ENCODE measurements at places on chromosomes 12 and 14. TPM values are rescaled to one million over a fixed set of nuclear protein-coding genes. Genes with fewer than 3 reads are reported as not detected.

DNA sequence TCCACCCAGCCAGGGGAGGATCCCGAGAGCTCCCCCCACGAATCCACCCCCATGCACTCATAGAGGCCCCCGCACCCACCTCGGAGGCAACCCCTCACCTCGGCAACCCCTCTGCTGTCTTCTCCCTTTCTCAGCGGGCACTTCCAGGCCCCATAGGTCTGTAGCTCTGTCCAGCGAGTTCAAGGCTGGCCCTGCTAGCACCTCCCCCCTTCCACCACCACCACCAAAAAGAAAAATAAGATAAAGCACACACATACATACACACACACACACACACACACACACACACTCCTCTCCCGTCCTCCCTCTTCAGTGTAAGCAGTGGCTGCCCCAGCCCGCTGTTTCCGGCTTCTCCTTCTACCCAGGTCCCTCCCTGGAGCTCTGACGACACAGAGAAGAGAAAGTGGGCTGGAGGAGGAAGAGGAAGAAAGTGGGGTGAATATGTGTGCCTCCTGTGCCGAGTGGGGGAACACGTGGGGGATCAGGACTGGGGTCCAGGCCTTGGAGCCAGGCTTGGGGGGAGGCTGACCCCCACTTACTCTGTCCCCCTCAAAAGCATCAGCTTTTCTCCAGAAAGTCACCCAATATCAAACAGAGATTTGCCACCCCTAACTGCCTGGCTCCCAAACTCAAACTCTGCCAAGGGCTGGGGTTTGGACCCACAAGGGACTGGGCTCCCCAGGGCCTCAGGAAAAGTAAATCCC, at the start of gene STAT6:
Gene STAT6, minus strand, starts transcription at position 332 of the 704 bp plus-strand sequence. CDS start 3,084 bp downstream, outside the sequence.
- DNase-seq, result peak; percentile 83

- DNase-seq, result no peak
These were observed 163.6 kb upstream of the NAV3 start for GRCh38 chr12:77667101-77667500.

DNA sequence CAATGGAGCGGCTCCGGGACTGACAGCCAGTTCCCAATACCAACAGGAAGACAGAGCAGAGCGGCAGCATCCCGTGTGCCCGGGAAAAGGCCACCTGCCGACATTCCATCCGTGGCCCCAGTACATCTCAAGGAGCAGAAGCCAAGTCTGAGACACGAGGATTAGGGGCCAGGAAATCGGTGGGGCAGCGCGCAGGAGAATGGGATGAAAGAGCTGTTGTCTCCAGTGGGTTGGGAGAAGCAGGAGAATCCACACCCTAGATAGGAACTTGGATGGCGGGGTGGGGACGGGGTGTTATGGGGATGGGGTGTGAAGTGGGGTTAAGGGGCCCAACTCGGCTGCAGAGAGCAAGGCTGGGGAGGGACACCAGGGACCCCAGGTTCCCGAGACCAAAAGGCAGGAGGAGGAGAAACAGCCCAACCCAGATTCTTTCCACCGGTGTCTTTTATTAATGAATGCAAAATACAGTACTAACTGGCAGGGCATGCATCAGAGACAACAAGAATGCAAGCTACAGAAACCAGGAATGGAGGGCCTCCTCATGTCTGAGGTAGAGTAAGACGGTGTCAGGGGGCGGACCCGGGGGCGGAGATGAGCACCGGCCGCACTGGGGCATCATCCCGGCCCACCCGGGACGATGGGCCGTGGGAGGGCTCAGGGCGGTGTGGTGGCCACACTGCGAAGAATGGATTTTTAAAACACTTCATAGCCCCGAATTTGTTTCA, 50.3 kb downstream of the BEGAIN start:
- no peak for DNase-seq

GRCh38 chr12:87150969-87151662, 878.1 kb downstream of the C12orf50 start:
- no peak for DNase-seq

DNA sequence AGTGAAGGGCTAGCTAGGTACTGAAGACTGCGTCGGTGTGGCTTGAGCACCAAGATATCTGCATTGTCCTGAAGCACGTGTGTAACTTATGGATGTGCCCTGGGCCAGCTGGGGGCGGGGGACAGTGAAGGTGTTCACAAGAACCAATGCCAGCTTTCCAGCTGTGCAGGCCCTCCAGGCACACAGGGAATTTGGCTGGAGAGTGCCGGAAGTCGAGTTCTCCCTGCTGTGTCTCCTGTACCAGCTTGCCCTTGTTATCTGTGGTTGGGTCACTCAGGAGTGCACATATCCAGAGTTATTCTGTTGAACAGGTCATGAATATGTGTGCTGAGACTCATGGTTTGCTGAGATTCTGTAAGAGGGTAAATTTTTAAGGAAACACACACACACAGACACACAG, 75.9 kb upstream of the CRY1 start:
- no peak for DNase-seq

DNA sequence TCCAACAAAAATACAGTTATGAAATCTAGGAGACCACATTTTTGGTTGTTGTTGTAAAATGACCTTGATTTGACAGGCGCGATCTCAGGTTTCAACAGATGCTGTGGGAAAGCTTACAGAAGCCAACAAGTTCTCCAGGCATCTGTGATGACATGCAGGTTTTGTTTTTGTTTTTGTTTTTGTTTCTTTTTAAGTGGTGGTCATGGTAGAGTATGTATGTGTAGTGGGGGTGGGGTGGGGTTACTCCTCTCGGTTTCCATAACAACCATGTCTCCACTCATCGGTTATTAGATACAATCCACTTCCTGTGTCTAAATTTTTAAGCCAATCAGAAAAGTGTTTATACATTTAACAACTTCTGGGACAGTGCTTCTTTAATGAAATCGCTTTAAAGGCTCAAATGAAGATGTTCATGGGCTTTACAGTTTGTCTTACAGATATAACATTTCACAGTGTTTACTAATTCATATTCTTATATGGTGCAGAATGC, 199.9 kb upstream of the FOXN3 start:
- no peak for DNase-seq

The TCTN1 gene
- total RNA-seq, result 10.0 TPM

- no peak for DNase-seq
These were observed 139.3 kb downstream of the SSPN start for GRCh38 chr12:26334621-26335124.

GRCh38 chr14:45946251-45946650, 693.2 kb upstream of the MIS18BP1 start:
- no peak for DNase-seq

GRCh38 chr12:67982164-67982563, 7.1 kb upstream of the IFNG-AS1 start:
- no peak for DNase-seq

The NDRG2 gene
- total RNA-seq, result 4.0 TPM

DNA sequence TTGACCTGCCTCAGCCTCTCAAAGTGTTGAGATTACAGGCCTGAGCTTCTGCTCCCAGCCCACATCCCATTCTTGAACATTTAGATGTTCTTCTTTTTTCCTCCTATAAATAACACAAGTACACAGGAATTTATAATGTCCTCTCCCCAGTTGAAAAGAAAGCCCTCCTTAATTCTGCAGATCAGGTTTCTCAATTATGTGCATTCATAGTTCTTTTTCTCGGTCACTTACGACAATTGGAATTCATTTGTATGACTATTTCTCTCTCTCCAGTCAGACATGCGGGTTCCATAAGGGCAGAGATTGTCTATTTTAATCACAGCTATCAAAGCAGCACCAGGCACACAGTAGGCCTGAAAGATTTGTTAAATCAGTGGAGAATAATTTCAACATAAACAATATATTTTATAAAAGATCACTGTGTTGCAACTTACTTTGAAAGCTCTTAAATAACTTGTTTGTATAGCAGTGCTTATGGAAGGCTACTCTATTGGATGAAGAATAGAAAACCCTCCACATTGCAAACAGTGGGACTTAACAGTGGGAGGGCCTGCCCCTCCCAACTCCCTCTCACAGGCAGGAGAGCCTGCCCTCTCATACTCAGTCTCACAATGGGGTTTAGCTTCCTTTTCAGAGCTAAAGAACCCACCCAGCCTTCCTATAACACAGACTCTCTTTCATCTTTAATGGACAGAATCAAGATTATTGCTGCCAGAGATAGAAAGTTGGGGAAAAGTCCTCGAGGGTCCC, 84.1 kb upstream of the TRAF3 start:
- DNase-seq, result no peak

GRCh38 chr12:6380141-6381121, 3.5 kb upstream of the LTBR start:
- DNase-seq, result no peak

DNA sequence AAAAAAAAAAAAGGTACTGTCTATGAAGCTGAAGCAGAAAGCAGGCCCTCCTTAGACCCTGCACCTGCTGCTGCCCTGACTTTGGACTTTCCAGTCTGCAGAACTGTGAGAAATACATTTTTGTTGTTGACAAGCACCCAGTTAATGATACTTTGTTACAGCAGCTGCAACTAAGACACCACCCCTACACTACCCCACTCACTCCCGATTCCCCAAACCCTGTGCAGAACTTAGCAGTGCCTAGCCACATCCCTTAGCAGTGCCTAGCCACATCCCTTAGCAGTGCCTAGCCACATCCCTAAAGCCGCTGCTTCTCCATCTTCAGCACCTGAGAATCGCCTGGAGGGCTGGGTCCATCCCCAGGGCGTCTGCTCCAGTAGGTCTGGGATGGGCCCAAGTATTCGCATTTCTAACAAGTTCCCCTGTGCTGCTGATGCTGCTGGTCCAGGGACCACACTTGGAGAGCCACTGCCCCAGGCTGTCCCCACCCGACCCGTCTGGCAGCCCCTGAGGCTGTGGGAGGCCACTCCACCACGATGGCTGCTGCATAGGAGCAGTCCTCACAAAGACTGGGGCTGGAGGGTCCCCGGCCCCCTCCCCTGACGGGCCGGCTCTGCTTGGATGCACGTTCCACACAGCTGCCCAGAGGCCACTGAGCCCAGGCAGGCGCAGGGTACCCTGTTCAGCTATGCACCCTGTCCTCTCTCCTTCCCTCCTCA, 10.8 kb upstream of the PPP1R13B start:
- no peak for DNase-seq

DNA sequence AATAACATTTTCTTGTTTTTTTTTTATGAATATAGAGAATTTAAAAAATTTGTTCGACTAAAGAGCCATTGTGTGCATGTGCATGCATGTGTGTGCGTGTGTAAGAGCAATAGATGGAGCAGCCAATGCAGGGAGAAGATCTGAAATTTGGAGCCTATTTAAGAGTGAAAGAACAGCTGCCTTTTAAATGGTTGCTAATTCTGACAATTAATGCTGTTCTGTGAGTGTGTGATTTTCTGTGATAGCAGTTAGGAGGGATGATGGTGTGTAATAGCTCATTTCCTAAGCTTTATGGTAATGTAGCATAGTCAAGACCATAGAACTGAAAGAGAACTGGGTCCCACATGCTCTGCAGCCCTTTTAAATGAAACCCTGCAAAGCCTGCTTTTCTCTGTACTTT, 137.9 kb downstream of the NRXN3 start:
- no peak for DNase-seq

The FAIM2 gene
- 0.67 TPM for total RNA-seq

DNA sequence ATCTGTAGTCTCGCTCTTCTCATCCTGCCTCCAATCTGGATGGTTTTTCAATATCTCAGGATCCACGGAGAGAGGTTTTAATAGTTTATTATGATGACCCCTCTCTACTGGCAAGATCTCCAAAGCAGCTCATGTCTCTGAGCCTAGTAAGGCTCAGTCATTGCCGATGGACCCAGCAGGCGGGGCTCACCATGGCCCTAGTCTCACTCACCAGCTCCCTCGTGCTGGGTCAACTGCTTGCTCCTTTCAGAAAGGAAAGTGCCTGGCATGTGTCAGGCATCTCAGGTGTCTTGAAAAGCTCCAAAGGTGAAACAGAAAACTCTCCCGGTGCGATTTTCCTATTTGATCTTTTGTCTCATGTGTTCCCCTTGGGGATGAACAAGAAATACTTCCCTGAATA, 179.0 kb downstream of the CALM1 start:
- no peak for DNase-seq

GRCh38 chr12:69046920-69047319, 113.9 kb upstream of the CPM start:
- no peak for DNase-seq

DNA sequence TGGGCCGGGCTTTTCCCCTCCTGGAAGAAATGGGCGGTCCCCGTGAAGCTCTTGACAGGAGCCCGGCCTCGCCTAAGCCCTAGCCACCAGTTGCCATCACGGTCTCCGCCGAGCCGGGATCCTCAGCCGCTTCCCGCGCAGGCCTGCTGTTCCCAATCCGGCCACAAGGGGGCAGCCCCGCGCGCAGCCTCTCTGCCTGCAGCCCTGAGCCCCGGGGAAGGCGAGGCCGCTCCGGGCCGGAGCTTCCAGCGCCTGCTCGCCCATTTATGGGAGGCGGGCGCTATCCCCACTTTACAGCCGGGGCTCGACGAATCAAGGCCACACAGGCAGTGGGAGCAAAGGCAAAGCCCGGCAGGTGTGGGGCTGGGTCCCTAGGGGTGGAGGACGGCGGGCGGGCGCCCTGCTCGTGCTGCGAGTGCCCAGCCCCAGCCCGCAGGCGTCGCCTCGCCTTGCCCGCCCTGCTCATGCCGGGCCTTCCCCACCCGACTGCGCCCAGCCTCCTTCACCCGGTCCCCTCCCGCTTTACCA, 61.5 kb downstream of the LGMN start:
- peak; percentile 71 for DNase-seq

The DNAH10 gene
- total RNA-seq, result 0.44 TPM

DNA sequence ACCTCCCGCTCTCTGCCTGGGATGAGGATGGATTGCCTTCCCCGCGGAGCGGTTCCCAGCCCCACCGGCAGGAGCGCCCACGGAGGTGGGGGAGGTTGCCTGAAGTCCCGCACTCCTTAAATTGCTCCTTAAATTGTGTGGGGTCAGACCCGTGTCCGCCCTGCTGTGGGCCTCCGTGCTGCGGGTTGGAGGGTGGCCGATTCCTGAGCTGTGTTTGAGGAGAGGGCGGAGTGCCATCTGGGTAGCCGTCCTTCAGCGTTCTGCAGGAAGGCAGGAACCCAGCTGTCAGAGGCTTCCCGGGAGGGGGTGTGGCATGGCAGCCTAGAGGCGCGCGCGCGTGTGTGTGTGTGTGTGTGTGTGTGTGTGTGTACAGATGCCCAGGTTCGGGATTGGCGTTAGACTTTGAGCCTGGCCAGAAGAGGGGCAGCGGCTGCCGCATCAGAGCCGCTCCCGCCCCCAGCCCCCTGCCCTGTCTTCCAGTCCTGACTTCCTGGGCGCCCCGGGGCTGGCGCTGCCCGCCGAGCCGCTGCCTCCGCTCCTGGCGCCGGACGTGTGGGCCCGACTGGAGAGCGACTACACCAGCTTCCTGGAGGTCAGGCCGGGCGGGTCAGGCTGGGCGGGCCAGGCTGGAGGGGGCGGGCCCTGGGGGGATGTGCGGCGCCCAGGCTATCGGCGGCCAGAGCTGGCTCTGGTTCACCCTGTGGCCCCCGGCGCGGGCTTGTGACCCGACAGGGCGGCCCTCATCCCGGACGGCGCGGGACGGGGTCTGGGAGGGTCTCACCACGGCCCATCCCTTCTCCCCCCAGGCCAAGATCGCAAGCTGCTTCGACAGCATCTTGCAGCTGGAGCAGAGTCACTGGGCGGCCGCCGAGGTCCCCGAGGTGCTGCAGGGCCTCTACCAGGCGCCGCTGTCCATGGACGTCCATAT, 9.2 kb downstream of the EXOC3L4 start:
- no peak for DNase-seq

The IRAK3 gene
- 1.2 TPM for total RNA-seq

The RNASE4 gene
- 0.79 TPM for total RNA-seq

The MUCL1 gene
- not detected for total RNA-seq

The C1QL4 gene
- 0.12 TPM for total RNA-seq

GRCh38 chr12:124928095-124928911, 13.9 kb upstream of the UBC start:
- DNase-seq, result peak; percentile 53

- DNase-seq, result no peak
These were observed 365.4 kb downstream of the EMP1 start for GRCh38 chr12:13561923-13562322.
